T-helper 22 cell (primary cell): ENCODE measurements at places on chromosomes 2 and 18.

GRCh38 chr2:140650825-140651224 is 1480.0 kb downstream of the LRP1B start:
- no peak for DNase-seq

GRCh38 chr2:3575534-3576262 is 638 bp downstream of the RPS7 start:
- DNase-seq = no peak

- no peak for DNase-seq
Measured at GRCh38 chr2:217711188-217711587, 291.6 kb downstream of the TNS1 start.

GRCh38 chr18:551404-552061 is 28.6 kb upstream of the CETN1 start:
- DNase-seq = no peak

DNA sequence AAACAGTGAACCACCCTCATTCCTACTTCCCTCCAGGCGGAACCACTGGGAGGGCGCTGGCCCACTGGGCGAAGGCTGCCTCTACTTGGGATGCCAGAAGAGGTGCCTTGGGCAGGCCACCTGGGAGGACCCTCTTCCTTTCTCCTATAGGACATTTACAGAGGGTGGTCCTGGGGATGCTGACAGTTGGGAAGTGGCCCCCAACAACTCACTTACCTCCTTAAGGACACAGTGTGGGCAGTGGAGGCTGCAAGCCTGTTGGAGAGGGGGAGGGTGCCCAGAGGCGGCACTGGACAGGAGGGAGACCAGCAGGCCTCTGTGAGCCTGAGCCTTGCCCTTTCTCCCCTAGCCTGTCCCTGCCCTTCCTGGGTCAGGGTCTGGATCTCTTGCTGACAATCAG is 346.4 kb upstream of the HS6ST1 start:
- no peak for DNase-seq

DNA sequence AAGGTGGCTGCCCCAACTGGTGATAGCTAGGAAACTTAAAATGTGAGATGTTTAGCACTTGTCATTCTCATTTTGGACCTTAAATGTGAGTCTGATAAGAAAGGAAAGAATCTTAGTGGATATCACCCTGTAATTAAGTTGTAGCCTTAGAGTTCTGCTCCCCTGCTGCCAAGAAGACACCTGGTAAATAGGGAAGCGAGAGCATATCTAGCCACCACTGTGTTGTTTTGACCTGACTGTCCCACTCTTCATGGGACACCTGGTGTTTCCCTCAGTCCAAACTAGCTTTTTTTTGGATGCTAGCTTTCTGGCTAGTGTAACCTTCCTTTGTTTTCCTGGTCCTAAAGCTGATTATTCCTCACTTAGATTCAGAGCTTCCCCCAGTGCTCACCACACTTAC is 357.6 kb downstream of the RAD51AP2 start:
- DNase-seq = no peak

DNA sequence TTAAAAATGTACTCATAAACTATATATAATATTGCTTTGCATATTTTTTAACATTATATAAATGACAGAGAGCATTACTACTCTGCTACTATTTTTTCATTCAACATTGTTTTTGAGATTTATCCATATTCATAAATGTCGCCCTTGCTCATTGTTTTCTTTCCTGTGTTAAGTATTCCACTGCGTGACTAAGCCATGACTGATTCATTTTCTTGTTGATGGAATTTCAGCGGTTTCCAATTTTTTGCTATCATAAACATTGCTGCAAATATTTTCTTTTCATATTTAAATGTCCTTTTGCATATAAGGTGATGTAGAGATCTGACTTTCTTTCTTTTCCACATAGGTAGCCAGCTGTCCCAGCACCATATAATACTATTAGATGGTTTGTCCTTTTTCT is 57.6 kb downstream of the SFXN5 start:
- DNase-seq = no peak

DNA sequence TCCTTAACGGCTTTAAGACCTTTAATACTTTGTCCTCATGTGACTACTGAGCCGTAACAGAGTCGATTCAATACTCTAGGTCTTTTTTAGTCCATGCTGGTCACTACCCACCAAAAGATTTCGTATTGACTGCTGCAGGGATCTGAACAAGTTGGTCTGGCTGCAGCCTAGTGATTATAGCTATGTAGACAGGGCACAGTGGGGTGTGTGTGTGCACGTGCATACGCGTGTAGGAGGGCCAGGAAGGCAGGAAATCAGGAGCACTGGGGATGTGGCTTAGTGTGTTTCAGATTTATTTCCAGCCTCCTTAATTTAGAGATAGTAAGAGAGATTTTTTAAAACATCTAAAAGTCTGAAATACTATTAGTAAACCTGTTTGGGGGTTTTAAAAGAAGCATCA is 161.4 kb downstream of the MYO3B start:
- no peak for DNase-seq

GRCh38 chr2:146576339-146577111 is 1268.3 kb upstream of the ACVR2A start:
- no peak for DNase-seq
